ENCODE measurements at places on chromosomes 13 and 19.

DNA sequence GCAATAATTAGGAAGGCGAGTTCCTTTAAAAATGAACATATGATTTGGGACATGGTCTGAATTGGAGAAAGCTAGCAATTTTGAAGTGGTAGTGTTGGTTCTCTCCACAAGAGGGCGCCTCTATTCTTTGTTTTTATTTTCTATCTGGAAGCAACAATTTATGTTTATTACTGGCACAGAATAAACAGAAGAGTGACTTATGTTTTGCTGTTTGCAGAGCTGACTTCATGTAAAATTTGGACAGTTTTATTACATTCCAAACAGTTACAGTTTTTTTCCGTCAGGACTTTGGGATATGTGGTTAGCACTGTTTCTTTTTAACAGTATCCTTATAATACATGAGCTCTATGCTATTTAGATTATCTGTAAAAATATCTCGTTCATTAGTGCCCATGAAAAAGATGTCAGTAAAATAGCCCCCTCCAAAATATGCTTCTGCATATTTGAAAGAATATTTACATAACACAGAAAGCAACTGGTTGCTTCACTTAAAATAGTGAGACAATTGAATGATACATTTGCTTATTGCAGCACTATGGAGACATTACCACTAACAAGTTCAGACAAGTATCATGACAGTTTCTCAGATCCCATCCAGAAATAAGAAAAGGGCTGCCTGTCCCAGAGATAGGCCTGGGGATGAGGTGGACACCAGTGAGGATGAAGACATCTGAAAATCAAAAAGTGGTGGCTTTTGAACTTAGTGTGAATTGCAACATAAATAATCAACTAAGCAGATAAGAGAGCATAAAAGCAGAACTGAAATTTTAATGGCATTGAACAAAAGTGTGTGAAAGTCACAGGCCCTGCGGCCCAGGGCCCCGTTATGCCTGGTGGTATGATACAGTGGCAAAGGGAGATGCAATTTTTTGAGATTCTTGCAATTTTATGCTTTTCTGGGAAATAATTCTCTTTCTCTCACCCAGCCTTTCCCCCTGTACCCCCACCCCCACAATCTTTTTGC, 32.3 kb upstream of the FGF9 start:
- DNase-seq = no peak

GRCh38 chr13:50403311-50403710, 388.1 kb downstream of the KCNRG start:
- no peak for DNase-seq

GRCh38 chr19:41808663-41809566, 12.5 kb downstream of the CEACAM3 start:
- DNase-seq = no peak

DNA sequence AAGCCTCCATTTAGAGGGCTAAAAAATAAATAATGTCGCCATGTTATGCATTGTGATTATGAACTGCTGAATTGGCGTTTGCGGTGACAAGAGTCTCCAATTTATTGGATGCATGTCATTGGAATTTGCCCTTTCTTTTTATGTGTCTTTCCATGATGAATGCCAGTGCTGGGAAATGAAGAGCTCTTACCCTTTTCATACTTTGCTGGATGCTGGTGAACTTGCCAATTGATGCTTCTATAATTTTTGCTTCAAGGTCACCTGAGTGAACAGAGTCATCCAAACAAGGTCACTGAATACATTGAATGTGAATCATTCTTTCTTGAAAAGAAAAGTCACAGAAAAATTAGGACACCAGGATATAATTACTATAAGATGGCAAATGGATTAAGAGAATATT, 348.2 kb downstream of the OXGR1 start:
- no peak for DNase-seq

DNA sequence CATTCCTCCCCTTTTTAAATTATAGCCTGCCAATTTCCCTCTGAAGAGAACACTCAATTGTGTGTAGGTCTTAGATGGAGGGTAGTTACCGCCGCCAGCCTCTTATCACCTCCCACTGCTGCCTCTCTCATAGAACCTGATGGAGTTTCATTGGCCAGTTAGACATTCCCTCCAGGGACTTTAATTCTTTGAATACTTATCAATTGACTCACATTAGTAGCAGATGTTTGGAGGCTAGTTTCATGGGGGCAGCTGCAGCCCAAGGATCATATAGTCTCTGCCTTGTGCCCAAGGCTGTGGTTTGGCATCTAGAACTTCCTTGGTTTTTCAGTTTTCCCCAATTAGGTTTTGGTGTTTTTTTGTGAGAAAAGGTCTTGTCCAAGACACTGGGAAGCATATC, 318.9 kb upstream of the HTR2A start:
- DNase-seq = no peak

DNA sequence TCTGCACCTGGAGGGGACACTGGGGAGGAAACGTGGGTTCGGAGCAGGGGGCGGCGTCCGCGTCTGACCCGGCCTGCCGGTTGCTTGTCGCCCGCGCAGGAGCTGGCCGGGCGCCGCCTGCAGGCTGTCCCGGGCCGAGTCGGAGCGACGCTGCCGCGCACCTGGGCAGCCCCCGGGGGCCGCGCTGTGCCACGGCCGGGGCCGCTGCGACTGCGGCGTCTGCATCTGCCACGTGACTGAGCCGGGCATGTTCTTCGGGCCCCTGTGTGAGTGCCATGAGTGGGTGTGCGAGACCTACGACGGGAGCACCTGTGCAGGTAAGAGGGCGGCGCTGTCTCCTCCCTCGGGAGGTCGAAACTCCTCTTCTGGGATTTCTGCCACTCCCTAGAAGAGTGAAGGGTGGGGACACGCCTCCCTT, 1.3 kb downstream of the ITGBL1 start:
- no peak for DNase-seq

DNA sequence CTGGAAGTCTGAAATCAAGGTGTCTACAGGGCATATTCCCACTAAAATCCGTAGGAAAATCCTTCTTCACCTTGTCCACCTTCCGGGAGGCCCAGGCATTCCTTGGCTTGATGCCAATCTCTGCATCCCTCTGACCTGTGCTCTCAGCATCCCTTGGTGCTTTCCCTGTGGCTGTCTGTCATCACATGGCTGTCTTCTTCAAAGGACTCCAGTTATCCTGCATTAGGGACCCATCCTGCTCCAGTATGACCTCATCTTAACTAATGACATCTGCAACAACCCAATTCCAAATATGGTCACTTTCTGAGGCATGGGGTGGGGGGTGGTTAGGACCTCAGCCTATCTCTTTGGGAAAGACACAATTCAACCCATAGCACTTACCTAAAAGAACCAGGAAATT, 423.8 kb downstream of the IRS2 start:
- DNase-seq = no peak

- DNase-seq = no peak
Observed at GRCh38 chr19:14536926-14537692, 7.7 kb downstream of the TECR start.

GRCh38 chr19:29372461-29372860, 153.3 kb upstream of the VSTM2B start:
- no peak for DNase-seq

- DNase-seq = no peak
Observed at GRCh38 chr13:48574041-48574796, 41.3 kb upstream of the RCBTB2 start.

DNA sequence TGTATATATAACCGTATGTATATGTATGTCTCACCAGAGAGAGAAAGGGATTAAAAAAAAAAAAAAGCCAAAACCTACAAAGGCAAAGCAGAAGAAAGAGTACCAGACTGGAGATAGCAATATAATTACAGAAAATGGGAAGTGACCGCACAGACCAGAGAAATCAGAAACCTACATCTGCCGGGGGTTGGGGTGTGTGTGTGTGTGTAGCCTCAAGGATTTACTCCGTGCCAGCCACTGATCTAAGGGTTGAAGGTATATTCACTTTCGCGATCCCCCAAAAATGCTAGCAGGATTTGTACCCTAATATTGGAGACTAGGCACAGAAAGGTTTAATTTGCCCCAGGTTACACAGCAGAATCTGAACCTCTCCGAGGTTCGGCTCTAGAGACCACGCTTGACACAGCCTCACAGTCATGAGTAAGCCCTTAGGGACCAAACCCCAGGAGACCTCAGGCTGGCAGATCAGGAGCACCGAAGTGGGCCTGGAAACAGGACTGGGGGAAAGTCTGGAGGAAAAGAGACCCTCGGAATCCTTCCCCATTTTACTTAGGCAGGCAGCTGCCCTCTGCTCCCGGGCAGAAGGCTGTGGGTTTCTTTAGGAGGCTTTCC, 14.8 kb downstream of the ARL11 start:
- DNase-seq = no peak

GRCh38 chr13:100526318-100527000, 62.1 kb downstream of the GGACT start:
- no peak for DNase-seq

DNA sequence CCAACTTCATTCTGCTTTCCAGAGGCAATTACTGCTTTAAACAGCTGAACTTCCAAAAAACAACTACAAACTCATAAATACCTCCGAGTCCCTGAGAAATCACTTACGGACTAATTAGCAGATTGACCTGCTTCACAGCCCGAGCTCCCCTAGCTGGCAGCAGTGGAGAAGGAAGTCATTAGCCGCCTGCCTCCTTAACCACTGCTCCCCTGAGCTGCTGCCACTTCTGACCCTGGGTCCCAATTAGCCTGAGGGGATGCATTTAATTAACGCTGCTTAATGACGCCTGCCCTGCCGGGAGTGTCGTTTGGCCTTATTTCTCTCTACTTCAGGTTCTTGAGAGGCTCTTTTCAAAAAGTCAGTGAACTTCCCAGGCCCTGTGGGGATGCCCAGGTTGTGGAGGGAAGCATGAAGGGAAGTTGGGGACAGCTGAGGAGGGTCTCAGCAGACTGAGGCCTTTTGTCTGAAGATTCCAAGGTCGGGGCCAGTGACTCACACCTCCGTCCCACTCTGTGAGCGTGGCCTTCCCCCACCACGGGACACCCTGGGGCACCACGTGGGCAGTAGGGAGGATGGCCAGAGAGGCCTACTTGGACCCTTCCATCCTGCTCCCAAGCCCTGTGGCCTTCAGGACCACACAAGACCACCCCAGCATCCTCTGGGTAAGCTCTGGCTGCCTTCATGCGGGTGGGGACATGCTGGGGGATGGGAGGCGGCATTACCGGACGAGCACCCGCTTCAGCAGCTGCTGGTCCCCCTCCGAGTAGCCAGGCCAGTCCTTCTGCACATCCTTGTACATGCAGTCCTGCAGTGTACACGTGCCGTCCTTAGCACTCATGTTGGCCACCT, 19.8 kb upstream of the ISYNA1 start:
- no peak for DNase-seq

GRCh38 chr13:112719016-112719415, 29.2 kb downstream of the ATP11A start:
- DNase-seq = no peak

- DNase-seq = no peak
Observed at GRCh38 chr19:42442833-42443232, at the start of gene CXCL17. TSS of gene CXCL17 (minus strand) at chr19:42442946. CDS start at chr19:42442832, 114 bp downstream.

- DNase-seq = no peak
Observed at GRCh38 chr13:65724226-65724625, 1505.9 kb downstream of the PCDH9 start.
